CD4-positive, alpha-beta memory T cell (primary cell): ENCODE measurements at places on chromosomes 5 and 9.

DNA sequence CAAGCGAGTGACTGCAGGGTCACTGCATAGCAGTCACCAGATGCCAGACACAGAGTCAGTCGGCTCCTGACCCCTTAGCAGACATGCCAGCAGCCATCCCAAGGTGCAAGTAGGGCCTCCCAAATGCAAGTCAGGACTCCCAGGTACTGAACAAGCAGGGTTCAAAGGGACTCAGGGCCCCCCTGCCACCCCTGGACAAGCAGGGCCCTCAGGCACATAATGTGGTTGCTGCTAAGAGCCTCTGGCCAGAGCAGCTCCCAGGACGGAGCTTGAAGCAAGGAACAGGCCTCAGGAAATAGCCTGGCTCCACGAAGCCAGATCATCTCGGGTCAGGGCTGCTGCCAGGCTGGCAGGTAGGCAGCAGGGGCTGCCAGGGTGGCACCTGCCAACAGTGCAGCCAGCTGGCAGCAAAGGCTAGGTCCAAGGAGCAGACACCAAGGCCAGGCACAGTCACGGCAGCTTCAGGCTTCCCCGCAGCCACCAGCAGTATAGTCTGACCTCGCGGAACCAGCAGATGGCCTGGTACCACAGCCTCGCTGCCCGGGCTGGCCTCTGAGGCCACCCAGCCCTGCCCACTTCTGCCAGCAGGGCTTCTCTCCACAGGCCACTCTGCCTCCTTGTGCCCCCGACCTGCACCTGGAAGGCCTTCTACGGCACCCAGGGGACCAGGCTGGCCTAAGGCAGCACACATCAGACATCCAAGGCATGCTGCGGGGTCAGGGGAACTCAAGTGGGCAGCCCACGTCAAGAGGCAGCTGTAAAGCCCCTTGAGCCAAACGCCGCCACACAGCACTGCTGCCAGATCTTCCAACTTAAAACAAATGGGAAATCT is 7.4 kb downstream of the EEIG1 start:
- DNase-seq = no peak

GRCh38 chr5:169667896-169668674 is 31.0 kb downstream of the DOCK2 start:
- no peak for DNase-seq

DNA sequence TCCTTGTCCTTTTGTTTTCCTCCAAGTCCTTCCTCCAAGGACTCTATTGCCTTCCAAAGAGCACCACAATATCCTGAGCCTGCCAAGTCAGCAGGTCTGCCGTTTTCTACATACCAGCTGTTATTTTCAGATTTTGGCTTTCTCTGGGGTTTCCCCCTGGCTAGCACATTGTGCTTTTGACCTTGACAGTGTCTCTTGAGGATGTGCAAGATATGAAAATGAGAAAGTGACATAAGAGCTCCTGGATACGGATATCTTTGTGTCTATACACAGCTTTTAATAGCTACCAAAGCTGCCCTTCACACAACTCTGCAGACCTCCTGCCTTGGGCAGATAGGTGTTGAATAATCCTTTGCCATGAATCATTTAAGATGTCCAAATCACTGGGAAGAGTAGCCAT is 67.0 kb downstream of the HAPLN1 start:
- DNase-seq = no peak

GRCh38 chr9:14831661-14832060 is 78.6 kb downstream of the FREM1 start:
- no peak for DNase-seq

DNA sequence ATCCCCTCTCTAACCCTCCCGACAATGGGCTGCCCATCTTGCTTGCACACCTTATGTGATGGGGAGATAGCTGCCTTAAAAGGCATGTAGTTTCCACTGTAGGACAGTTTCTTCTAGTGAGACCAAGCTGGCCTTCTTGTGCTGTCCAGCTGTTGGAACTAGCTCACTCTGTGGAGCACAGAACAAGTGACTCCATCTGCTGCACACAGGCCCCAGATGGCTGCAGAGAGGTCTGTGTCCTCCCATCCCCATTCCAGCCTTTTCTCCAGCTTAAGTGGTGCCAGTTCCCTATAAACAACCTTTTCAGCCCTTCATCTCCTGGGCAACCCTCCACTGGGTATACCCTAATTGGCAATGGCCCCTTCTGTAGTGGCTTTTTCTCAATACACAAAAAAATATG is 18.7 kb upstream of the PSD2 start:
- DNase-seq = no peak

DNA sequence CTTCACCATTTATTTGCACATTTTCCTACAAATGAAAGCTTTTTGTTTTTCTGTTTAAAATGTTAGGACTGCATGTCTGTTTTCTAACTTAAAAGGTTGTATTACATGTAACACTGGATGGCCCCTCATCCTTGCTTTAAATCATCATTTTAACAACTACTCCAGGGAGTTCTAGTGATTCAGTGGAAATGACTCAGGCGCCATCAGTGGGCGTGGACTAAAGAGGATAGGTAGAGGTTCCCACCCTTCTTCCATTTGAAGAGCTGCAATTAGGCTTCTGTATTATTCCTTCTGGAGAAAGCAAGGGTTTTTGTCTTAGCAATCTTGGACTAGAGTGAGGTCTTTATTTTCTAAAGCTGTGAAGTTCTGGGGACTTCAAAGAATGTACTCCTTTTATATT is 213.7 kb downstream of the TMEM38B start:
- DNase-seq = no peak

- DNase-seq = peak; percentile 85
Observed at GRCh38 chr5:138663009-138663408, 87.8 kb upstream of the HSPA9 start.

DNA sequence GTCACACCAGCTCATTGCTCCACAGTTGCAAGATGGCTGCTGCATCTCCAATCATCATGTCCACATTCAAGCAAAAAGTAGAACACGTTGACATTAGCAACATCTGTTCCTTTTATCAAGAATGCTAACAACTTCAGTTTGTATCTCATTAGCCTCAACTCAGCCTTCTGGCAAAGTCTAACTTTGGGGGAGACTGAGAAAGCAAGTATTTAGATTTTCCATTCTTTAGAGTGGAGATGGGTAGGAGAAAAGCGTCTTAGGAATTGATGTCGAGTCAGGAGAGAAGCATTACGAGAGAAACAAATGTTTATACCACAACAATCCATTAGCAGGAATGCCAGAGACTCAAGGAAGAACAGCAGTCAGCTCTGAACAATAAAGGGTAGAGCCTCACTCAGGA is 446.3 kb downstream of the ENC1 start:
- no peak for DNase-seq
